Smooth muscle cell of the pulmonary artery (primary cell): ENCODE measurements at places on chromosomes 6 and 20. TPM values are rescaled to one million over a fixed set of nuclear protein-coding genes. Genes with fewer than 3 reads are reported as not detected.

The AIG1 gene
- total RNA-seq = 34.7 and 46.3 TPM in 2 replicates

The RIPK1 gene
- 18.9 and 20.3 TPM in 2 replicates for total RNA-seq

The COL9A3 gene
- total RNA-seq = 0.39 and 0.50 TPM in 2 replicates

The PGC gene
- not detected in 2 replicates for total RNA-seq

The NAA20 gene
- total RNA-seq = 27.8 and 29.6 TPM in 2 replicates

The TFAP2A gene
- total RNA-seq = 1.3 and 5.0 TPM in 2 replicates

The MUCL3 gene
- total RNA-seq = not detected in 2 replicates

The TSPO2 gene
- not detected in 2 replicates for total RNA-seq

The HTR1B gene
- total RNA-seq = 0.17 and 0.72 TPM in 2 replicates
